ENCODE measurements at places on chromosomes 11 and 22.

- H3K4me3 ChIP-seq = no peak overlapping the region
- DNase-seq = no peak
- peaks cover 13% of the 10 kb centered on the region for H3K27me3 ChIP-seq
- H3K36me3 ChIP-seq = peaks cover 29% of the 10 kb centered on the region
- no peak overlapping the region for H3K27ac ChIP-seq
Measured at GRCh38 chr11:58726737-58727414, 4.9 kb downstream of the GLYAT start.

GRCh38 chr11:67640021-67640757 is 626 bp upstream of the TBX10 start:
- no peak overlapping the region for H3K4me3 ChIP-seq
- DNase-seq = peak; percentile 89
- H3K27ac ChIP-seq = no peak overlapping the region
- peaks cover 30% of the 10 kb centered on the region for H3K27me3 ChIP-seq
- no peaks in the 10 kb centered on the region for H3K36me3 ChIP-seq
- peaks cover 2% of the 10 kb centered on the region for H3K4me1 ChIP-seq

DNA sequence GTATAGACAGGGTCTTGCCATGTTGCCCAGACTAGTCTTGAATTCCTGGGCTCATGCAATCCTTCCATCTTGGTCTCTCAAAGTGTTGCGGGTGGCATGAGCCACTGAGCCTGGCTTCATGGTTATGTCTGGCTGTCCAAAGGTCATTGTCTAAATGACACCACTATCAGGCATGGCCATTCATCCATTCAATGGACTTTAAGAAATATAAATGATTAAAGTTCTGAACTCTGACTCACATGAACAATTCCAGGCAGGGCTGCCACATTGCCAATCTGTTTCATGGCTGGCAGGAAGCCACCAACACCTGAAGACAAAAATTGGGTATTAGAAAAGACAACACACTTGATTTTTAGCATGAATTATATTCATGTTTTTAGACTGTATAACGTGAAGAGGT is 4.1 kb downstream of the RTCB start:
- peaks cover 19% of the 10 kb centered on the region for H3K4me1 ChIP-seq
- H3K27ac ChIP-seq = no peak overlapping the region
- no peak for DNase-seq
- no peak overlapping the region for H3K4me3 ChIP-seq
- H3K36me3 ChIP-seq = peaks cover 55% of the 10 kb centered on the region

- H3K4me3 ChIP-seq = no peak overlapping the region
- H3K27ac ChIP-seq = no peak overlapping the region
- H3K36me3 ChIP-seq = no peaks in the 10 kb centered on the region
- no peak for DNase-seq
- H3K4me1 ChIP-seq = peaks cover 6% of the 10 kb centered on the region
Measured at GRCh38 chr11:105856954-105857353, 165.1 kb downstream of the MSANTD4 start.

GRCh38 chr22:45072322-45072903 is 62.6 kb upstream of the PHF21B start:
- peaks cover 46% of the 10 kb centered on the region for H3K4me1 ChIP-seq
- peak overlapping the region; percentile 62 for H3K4me3 ChIP-seq

- DNase-seq = no peak
- peak overlapping the region; percentile 98 for H3K4me3 ChIP-seq
- peak overlapping the region; percentile 43 for H3K27ac ChIP-seq
Measured at GRCh38 chr11:61332281-61332796, 566 bp downstream of the DDB1 start.

DNA sequence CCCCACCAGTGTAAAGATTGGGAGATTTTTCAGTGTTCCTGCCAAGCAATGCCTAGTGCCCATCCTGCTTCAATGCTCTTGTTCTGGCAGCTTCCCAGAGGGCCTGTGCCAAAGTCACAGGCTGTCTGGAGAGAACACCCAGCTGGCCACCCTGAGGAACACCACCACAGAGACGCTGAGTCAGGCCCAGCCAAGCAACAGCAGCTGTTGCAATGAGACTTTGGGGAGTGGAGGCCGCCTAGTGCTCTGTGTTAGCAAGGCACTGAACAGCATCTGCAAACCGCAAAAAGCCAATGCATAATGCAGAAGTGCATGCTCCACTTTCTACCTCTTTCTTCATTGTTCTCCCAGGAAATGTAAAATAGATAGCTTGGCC is 168.1 kb downstream of the NXPE2 start:
- no peak for DNase-seq
- H3K4me1 ChIP-seq = peaks cover 50% of the 10 kb centered on the region
- H3K27ac ChIP-seq = no peak overlapping the region
- no peak overlapping the region for H3K4me3 ChIP-seq
- peaks cover 3% of the 10 kb centered on the region for H3K27me3 ChIP-seq

DNA sequence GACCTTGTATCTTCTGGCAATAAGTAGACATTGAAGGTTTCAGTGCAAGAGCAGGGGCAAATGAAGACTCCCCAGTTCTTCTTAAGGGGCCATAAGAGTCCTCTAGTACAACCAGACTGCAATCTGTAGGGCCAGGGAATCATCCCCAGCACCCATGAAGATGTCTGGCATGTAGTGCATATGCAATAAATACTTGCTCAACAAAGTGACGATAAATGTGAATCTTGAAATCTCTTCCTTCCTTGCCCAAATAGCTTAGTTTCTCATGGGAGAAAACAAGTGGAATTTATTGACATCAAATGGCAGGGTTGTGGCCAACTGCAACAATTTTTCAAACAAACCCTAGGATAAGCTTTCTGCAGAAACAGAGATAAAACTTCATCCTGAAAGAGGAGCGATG is 107.6 kb downstream of the ABTB2 start:
- H3K27ac ChIP-seq = no peak overlapping the region
- peaks cover 21% of the 10 kb centered on the region for H3K4me1 ChIP-seq
- H3K4me3 ChIP-seq = no peak overlapping the region

DNA sequence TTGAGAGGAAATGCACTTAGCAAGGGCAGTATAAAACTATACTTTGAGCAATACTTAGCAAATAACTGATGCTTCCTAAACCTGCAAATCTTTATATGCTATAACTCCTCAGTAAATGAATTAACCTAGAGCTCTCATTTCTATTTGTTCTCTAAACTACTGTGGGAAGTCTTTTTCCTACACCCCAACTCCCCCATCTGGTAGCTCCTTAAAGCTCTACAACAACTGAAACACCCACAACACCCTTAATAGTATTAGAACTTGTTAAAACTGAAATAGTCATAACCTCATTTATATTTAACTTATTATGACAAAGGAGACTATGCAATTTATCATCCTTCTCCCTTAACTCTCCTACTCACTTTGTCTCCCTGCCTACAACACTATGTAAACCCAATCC is 43.4 kb downstream of the GUCY1A2 start:
- no peaks in the 10 kb centered on the region for H3K27me3 ChIP-seq
- peaks cover 6% of the 10 kb centered on the region for H3K4me1 ChIP-seq
- no peak for DNase-seq
- H3K36me3 ChIP-seq = no peaks in the 10 kb centered on the region
